Inflammatory macrophage treated with lipopolysaccharide for 4 hours (primary cell): ENCODE measurements at places on chromosomes 12 and 14.

- DNase-seq, result no peak
These were observed 68.8 kb downstream of the PLEKHG3 start for GRCh38 chr14:64773046-64773445.

- peak; percentile 33 for DNase-seq
These were observed 26.3 kb downstream of the ITGA7 start for GRCh38 chr12:55681142-55682077.

DNA sequence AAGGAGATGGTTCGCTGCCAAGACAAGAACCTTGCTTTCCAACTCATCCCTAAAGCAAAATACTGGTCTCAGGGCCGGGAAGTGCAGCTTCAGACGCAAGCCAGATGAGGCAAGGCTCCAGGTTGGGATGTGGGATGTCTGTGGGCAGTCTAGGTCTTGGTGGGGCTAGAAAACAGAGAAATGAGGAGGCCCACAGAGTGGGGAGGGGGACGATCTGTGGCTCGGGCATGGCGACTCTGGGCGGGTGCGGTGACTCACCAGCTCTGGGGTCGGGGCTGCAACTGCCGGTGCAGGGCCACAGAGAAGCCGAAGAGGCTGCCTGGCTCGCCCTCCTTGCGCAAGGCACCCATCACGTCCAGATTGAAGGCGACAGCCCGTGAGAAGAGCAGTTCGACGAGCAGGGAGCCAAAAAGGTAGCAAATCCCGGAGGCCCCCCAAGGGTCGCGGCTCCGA, 459 bp downstream of the ITGA7 start:
- no peak for DNase-seq

- DNase-seq, result peak; percentile 79
These were observed 904 bp upstream of the MAP4K5 start for GRCh38 chr14:50533241-50533705.

- DNase-seq, result peak; percentile 13
These were observed 198.7 kb upstream of the DCN start for GRCh38 chr12:91381309-91381804.

DNA sequence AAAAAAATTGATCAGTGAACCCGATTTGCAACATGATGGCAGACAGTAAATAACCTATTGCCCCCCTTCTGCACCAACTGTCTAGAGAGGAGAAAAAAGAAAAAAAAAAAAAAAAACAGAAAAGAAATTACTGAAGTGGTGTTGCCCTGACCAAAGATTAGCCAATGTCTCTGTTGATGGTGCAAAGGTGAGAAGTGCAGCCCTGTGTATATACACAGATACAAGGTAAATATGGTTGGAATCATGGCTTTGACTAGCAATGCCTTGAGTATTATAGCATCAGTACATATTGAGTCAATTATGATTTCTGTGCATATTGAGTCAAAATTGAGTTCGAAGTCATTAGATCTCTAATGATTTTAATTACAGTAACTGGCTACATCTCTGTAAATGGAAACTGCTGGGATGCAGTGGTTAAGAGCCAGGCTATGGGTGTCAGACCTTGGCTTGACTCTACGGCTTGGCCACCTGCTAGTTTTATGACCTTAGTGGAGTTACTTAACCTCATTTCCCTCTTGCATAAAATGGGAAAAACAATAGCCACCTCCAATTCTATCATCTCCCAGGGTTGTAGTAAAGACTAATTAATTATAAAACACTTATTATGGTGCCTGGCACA, 51.0 kb downstream of the EGLN3 start:
- no peak for DNase-seq

DNA sequence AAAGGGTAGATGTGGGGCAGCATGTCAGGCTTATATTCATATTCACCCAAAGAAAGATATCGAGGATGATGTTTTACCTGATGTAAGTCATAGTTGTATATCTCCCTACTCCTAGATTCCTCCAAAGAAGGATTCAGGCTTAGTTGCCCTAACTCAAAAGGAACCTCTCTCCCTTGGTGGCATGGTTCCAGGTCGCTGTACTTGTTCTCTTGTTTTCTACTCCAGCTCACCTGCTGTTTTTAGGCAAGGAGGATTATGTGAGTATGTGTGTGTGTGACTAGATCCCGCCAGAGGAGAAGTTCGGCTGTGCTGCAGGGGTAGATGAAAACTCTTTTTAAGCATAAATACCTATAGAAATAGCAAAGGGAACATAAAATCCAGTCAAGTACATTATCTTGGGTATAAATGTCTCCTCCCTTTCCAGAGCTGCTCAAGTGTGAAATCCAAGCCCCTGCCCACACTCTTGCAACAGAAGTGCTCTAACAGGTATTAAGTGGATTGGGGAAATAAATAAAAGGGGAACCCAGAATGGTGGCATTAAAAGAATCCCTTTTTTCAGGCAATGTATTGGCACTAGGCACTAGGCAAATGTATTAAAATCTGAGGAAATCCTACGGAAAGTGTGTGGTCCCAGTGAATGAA, 375.7 kb downstream of the ZFP36L1 start:
- DNase-seq, result no peak

DNA sequence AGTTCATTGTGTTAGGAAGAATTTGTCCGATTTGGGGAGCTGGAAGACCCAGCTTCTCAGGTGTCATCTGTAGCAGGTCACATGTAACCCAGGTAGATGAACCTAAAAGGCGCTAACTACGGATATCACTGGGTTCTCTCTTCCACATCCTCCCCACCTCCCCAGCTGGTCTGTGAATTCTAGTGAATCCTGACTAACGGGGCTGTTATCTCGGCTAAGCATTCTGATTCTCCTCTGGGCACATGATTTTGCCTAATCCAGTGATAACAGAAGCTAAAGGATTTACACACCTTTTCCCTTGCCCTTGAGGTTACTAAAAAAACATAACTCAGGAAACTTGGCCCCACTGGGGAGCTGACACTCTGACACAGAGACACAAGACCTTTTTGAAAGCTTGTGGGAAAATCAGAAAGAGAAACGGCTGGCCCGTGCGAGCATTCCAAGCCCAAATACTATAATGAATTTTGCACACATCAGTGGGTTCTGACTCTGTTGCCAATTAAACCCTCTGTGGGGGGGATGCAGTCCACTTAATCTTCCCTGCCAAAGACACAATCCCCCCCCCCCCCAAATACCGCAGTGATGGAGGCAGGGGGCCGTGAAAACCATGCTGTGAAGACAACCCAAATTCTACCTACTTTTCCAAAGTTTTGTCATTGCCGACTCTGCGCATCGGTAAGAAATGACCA, 81.0 kb upstream of the FZD10 start:
- no peak for DNase-seq

DNA sequence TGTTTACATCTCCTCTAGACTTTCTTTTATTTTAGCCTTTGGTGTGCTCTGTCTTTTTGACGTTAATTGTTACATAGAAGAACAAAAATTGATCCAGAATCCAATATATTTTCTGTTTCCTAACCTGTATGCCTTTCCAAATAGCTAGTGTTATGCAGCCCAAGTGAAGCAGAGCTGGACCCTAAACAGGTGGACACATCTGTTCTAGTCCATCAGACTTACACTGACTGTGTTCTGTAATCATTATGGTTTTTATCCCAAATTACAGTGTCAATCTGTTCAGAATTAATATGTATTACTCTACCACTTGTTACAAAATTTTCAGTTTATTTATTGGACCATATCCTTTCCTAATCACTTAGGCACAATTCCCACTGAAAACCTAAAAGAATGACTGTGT, 176.8 kb upstream of the FOXG1 start:
- DNase-seq, result no peak

DNA sequence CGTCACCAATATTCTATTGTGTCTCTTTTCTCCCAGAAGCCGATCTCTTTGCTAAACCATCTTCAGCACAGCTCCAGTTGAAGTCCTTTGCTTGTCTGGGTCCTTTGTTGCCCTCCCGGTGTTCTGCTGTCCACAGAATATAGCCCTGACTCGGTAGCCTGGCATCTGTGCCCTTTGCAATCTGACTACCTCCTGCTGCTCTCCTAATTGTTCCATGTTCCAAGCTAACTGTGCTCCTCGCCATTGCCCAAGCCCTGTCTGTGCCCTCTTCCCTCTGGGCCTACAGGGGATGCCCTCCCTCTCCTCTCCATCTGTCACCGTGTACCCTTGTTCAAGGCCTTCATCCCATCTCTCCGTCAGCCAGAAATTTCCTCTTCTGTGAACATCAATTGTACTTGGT, 306.3 kb downstream of the APAF1 start:
- no peak for DNase-seq

- no peak for DNase-seq
These were observed 61.6 kb downstream of the KSR2 start for GRCh38 chr12:117907108-117907689.

GRCh38 chr14:23062002-23062401, 4.7 kb upstream of the CDH24 start:
- peak; percentile 20 for DNase-seq

DNA sequence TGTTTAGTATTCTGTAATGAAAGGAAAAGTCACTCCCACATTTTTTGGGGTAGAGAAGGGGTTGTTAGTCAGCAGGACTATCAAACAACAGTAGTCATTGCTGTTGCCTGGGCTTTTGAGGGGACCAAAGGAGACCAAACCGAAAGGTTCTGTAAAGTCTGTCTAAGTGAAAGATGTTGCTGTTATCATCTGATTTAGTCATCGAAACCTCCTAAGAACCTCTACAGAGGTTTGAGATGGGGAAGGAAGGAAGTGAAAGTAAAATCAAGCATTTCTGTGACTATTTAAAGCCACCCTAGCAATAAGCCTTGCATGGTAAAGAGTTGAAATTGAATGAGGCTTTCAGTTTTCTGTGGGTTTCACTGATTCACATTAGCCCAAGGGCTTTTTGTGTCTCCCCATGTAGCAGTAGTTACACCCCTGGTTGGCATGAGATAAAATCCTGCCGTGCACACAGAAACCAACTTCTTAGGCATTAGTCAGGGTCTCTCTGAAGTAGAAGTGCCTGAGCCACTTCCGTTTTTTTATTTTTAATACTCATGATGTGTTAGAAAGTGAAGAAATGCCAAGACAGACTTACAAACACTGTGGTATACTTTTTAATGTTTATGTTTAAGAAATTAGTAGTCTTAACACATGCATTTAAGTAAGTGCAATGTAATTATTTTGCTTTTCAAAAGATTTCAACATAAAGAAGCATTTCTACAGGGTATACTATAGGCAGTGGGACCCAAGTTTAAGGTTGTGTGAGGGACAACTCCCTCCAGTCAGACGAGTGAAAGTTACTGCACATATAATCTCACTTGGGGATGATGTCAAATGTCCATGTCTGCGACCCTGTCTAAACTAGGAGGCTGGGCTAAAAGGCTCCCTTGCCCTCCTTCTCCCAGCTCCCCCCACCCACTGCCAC, 50.4 kb downstream of the DYRK2 start:
- peak; percentile 83 for DNase-seq

DNA sequence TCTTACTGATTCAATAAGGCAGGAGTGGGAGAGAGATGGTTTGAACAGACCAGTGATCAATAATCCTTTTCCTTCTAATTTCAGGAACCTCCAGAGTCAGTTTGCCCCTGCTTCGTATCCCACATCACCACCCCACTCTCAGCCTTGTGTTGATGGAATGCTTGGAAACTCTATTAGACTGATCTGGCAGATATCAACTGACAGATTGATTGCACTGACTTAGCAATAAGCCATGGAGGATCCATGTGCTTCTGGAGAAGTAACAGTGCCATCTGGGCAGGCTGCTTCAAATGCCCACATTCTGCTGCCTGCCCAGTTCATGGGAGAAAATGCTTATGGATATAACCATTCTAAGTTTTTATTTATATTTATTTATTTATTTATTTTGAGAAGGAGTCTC, 218.0 kb downstream of the SLC2A13 start:
- no peak for DNase-seq

DNA sequence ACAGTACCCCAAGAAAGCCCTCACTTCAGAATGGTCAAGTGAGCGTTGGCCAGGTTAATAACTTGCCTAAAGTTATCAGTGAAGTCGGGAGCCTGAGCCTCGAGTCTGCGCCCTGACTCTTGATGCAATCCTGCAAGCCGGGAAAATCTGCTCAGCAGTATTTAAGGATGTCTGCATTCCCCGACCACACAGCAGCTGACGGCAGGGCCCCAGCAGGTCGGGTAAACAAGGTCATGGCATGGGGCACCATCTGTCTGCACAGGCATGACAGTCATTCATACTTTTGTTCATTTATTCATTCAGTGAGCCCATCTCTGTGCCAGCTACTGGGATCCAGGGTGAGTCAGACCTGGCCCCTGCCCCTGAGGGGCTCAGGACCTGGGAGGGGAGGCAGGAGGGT, 11.1 kb downstream of the ABCB9 start:
- DNase-seq, result no peak

- DNase-seq, result peak; percentile 91
These were observed 8.5 kb downstream of the RACGAP1 start for GRCh38 chr12:50016501-50017475.

DNA sequence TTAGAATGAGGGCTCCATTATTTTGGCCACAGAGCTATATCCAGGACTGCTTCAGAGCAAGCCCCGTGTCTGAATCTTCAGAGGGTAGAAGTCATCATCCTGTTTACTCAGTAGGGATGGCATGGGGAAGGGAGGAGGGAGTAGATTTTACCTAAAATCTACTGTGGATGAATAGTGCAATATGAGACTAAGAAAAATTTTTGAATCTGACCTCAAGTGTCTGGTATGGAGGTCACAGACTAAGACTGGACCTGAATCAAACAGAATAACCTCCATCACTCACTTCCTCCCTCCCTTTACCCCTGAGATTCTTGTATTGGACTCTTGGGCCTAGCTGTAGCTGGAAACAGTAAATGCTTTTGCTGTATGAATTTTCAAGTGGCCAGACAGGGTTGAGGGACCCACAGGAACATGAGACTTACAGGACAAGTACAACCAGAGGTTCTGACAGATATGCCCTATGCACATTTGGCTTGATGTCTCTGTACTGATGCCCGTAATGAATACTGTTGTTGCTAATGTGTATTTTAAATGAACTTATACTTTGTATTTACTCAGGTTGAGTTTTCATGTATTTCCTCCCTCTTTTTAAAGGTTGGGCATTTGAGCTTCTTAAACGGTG, 78.5 kb downstream of the CCDC91 start:
- no peak for DNase-seq

DNA sequence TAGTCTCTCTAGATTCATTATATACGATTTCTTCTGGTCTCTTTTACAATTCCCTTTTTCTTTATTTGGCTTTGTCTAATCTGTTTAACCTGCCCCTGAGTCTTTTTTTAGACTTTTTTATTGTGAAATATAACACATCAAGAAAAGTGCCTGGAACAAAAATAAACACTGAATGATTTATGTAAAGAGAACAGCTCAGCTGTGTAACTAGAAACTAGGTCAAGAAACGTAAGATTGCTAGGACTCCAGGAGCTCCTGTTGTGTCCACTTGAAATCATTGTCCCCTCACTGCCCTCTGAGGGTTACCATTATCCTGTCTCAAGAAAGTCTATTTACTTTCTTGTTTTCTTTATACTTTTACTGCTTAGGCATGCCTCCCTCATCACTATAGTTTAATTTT, 23.1 kb downstream of the EXD2 start:
- DNase-seq, result no peak

GRCh38 chr14:35444104-35444503, 39.6 kb upstream of the NFKBIA start:
- DNase-seq, result no peak

DNA sequence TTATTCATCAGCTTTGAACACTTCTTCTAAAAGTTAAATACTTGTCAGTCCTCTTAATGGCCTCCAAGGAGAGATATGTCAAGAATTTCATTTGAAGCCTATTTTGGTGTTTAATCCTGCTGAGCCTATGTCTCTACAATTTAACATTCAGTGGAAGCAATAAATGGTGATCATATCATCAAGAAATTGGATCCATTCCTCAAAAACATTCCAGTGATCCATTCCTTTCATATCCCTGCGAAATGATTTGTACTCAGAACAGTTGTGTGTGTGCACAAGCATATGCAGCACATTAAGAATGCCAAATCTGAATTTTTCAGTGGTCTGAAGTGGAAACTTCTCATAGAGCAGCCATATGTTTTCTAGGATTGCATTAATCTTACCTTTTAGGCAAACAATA, 373.7 kb upstream of the SYT1 start:
- DNase-seq, result no peak
